ENCODE measurements at places on chromosomes 3 and 15.

GRCh38 chr3:169457807-169458697, 205.5 kb downstream of the MECOM start:
- no peak overlapping the region for H3K4me3 ChIP-seq
- DNase-seq: no peak
- H3K4me1 ChIP-seq: no peaks in the 10 kb centered on the region
- H3K27ac ChIP-seq: no peak overlapping the region
- no peaks in the 10 kb centered on the region for H3K27me3 ChIP-seq

GRCh38 chr3:194401868-194402329, 2.8 kb upstream of the GP5 start:
- no peak for DNase-seq
- peaks cover 21% of the 10 kb centered on the region for H3K27me3 ChIP-seq
- no peak overlapping the region for H3K4me3 ChIP-seq

GRCh38 chr3:180433152-180433551, 168.8 kb upstream of the TTC14 start:
- H3K27ac ChIP-seq: no peak overlapping the region
- no peaks in the 10 kb centered on the region for H3K4me1 ChIP-seq
- no peak for DNase-seq
- no peak overlapping the region for H3K4me3 ChIP-seq
- no peaks in the 10 kb centered on the region for H3K36me3 ChIP-seq

GRCh38 chr15:76342058-76342381, 5.4 kb downstream of the ISL2 start:
- peak overlapping the region; percentile 54 for H3K4me3 ChIP-seq
- H3K4me1 ChIP-seq: peaks cover 58% of the 10 kb centered on the region
- DNase-seq: no peak
- no peaks in the 10 kb centered on the region for H3K36me3 ChIP-seq
- H3K27ac ChIP-seq: no peak overlapping the region

- no peak for DNase-seq
- H3K36me3 ChIP-seq: peaks cover 65% of the 10 kb centered on the region
- H3K27me3 ChIP-seq: no peaks in the 10 kb centered on the region
- peak overlapping the region; percentile 55 for H3K27ac ChIP-seq
- H3K4me3 ChIP-seq: no peak overlapping the region
- peaks cover 56% of the 10 kb centered on the region for H3K4me1 ChIP-seq
Observed at GRCh38 chr3:4751502-4752101, 227.6 kb upstream of the BHLHE40 start.

DNA sequence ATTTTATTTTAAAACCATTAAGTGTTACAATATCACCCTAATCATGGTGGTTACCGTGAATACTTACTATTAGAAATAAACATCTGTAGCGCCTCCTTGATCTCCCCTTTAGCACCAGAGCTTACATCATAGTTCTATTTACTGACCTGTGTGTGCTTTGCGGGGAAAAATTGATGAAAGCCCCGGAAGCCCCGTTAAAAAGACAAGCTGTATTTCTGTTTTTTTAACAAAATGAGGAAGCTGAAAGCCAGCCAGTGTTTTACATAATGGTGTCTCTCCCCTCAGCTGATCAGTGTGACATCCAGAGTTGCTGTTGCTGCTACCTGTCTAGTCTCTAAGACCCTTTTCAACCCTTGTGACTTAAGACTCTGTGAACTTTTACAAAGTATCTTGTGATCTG, 100.8 kb downstream of the OPA1 start:
- H3K27ac ChIP-seq: no peak overlapping the region
- no peaks in the 10 kb centered on the region for H3K4me1 ChIP-seq
- H3K4me3 ChIP-seq: no peak overlapping the region

- no peak for DNase-seq
- H3K4me3 ChIP-seq: no peak overlapping the region
- H3K36me3 ChIP-seq: no peaks in the 10 kb centered on the region
- H3K27ac ChIP-seq: no peak overlapping the region
Observed at GRCh38 chr3:172687501-172687900, 23.4 kb downstream of the NCEH1 start.

DNA sequence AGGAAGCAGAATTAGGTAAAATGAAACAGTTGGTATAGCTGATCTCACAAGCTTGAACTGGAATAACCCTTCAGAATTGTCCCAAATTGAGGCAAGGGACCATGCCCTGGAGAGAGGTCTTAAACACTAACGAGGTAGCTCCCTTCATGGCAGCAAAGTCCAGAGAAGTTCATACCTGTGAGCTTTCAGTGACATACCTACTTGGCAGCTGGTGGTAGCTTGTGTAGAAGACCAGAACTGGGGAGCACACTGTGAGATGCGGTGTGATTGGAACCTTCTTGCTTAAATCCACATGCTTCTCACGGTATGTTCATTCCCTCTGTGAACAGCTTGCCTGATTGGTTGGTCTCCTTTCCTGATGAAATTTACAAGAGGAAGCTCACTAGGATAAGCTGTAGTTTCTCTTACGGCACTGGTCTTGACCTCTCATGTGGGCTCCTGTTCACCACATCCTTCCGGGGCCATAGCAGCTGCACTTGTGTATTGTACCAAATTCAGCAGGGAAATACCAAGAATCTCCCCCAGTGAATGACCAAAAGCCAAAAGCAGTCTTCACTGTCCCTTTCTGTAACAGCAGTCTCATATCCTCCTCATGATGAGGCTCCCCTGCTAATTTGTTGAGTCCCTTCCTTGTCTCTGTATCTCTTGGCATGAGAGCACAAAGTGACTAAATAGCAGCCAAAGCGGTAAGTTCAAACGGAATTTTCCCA, 483.7 kb upstream of the FRG2C start:
- no peak overlapping the region for H3K27ac ChIP-seq
- no peaks in the 10 kb centered on the region for H3K27me3 ChIP-seq
- DNase-seq: no peak
- no peaks in the 10 kb centered on the region for H3K4me1 ChIP-seq
- H3K4me3 ChIP-seq: no peak overlapping the region
- no peaks in the 10 kb centered on the region for H3K36me3 ChIP-seq

GRCh38 chr15:35627696-35628095, 81.7 kb upstream of the DPH6 start:
- H3K36me3 ChIP-seq: no peaks in the 10 kb centered on the region
- no peak for DNase-seq
- H3K27me3 ChIP-seq: peaks cover 28% of the 10 kb centered on the region
- no peaks in the 10 kb centered on the region for H3K4me1 ChIP-seq

DNA sequence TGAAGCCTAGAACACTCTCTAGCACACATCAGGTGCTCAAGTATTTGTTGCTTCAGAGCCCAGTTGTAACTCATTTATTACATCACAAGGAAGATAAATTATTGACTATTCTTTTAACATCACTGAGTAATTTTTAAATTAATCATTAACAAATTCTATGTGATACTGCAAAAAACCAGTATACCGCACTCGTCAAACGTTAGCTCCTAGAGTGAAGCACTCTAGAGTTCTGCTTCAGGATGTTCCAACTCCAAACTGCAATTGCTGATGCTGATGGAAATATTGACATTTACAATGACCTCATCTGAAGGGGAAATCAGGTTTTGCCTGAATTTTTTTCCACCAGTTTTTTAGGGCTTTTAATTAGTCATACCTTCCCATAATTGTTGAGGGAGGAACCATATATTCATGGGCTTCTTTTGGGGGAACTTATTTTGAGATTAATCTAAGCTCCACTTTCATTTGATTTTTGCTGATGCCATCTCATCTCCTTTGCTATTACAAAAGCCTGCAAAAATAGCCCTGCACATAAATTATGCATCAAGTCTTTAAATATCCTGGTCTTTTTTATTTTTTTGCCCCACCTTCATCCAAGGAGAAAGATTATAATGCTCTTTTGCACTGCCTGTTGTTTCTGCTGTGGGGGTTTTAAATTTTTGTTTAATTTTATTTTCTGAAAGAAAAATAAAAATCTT, 123.0 kb upstream of the STAC start:
- H3K4me3 ChIP-seq: no peak overlapping the region
- no peak overlapping the region for H3K27ac ChIP-seq

DNA sequence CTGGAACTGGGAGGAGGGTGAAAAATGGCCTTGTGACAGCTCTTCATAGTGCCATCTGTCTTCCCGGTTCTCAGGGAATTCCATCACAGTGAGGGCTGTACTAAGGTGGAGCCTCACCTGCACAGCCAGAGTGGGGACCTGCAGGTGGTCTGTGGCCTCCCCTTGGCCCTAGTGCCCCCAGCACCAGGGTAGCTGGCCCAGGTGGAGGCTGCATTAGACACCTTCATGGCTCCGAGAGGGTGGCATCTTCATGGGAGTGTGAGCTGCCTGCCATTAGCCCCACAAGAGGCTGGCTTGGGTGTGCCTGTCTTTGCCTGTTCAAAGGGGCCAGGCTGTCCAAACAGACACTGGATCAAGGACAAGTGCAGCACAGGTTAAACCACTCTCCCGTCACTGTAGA, 95.5 kb upstream of the PRR23E start:
- no peaks in the 10 kb centered on the region for H3K4me1 ChIP-seq
- H3K27me3 ChIP-seq: no peaks in the 10 kb centered on the region
- peak; percentile 15 for DNase-seq

DNA sequence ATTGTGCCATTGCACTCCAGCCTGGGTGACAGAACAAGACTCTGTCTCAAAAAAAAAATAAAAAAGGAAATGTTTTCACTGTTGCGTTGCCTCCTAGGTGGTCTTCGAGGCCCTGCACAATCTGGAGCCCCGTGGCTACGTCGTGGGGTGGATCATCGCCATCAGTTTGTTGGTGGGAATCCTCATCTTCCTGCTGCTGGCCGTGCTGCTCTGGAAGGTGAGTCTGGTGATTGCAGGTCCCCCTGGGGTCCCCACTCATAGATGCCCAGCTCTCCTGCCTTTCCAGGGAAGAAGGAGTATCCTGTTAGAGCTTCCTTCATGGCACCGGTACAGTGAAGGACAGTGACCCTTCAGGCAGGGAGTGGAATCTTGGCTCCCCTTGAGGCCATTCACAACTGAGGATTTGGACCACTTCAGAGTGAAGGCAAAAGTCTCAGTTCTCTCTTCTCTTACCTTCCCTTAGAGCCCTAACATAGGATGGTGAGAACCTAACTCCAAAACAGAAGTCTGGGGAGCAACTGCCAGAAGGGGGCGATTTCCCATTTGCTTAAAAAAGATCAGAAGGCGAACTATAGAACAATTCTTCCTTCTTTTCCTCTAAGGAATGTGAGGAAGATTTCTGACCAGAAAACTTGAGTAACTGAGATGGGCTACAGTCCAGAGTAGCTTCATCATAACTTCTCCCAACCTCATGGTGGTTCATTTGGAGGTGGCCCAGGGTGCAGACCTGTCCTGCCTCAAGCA, 57.8 kb upstream of the CTDSPL start:
- no peak overlapping the region for H3K4me3 ChIP-seq
- no peaks in the 10 kb centered on the region for H3K36me3 ChIP-seq
- no peak for DNase-seq
- H3K4me1 ChIP-seq: peaks cover 7% of the 10 kb centered on the region

DNA sequence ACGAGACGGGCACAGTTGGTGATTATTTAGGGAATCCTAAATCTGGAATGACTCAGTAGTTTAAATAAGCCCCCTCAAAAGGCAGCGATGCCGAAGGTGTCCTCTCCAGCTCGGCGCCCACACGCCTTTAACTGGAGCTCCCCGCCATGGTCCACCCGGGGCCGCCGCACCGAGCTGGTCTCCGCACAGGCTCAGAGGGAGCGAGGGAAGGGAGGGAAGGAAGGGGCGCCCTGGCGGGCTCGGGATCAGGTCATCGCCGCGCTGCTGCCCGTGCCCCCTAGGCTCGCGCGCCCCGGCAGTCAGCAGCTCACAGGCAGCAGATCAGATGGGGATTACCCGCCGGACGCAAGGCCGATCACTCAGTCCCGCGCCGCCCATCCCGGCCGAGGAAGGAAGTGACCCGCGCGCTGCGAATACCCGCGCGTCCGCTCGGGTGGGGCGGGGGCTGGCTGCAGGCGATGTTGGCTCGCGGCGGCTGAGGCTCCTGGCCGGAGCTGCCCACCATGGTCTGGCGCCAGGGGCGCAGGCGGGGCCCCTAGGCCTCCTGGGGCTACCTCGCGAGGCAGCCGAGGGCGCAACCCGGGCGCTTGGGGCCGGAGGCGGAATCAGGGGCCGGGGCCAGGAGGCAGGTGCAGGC, 318.0 kb downstream of the FGF12 start:
- no peaks in the 10 kb centered on the region for H3K36me3 ChIP-seq
- no peak overlapping the region for H3K4me3 ChIP-seq
- H3K27ac ChIP-seq: no peak overlapping the region
- DNase-seq: peak; percentile 28

GRCh38 chr3:29486096-29486495, 205.2 kb downstream of the RBMS3 start:
- H3K27me3 ChIP-seq: no peaks in the 10 kb centered on the region
- H3K4me1 ChIP-seq: no peaks in the 10 kb centered on the region
- DNase-seq: no peak
- H3K36me3 ChIP-seq: no peaks in the 10 kb centered on the region
- H3K27ac ChIP-seq: no peak overlapping the region
- H3K4me3 ChIP-seq: no peak overlapping the region

- H3K4me1 ChIP-seq: no peaks in the 10 kb centered on the region
- H3K27me3 ChIP-seq: no peaks in the 10 kb centered on the region
- H3K27ac ChIP-seq: no peak overlapping the region
Observed at GRCh38 chr3:28615071-28615470, 266.4 kb upstream of the AZI2 start.

DNA sequence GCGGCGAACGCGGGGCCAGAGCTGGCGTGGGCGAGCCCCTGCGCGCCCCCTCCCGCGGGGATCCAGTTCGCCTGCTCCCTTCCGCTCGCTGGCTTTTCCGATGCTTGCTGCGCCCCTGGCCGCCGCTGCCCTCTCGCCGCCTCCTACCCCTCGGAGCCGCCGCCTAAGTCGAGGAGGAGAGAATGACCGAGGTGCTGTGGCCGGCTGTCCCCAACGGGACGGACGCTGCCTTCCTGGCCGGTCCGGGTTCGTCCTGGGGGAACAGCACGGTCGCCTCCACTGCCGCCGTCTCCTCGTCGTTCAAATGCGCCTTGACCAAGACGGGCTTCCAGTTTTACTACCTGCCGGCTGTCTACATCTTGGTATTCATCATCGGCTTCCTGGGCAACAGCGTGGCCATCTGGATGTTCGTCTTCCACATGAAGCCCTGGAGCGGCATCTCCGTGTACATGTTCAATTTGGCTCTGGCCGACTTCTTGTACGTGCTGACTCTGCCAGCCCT, 721 bp downstream of the P2RY1 start:
- H3K4me1 ChIP-seq: peaks cover 17% of the 10 kb centered on the region
- peak; percentile 29 for DNase-seq
- peak overlapping the region; percentile 83 for H3K4me3 ChIP-seq
- no peak overlapping the region for H3K27ac ChIP-seq
- H3K36me3 ChIP-seq: no peaks in the 10 kb centered on the region

GRCh38 chr3:159902546-159903314, 85.9 kb upstream of the IL12A start:
- H3K36me3 ChIP-seq: no peaks in the 10 kb centered on the region
- peaks cover 8% of the 10 kb centered on the region for H3K27me3 ChIP-seq
- DNase-seq: no peak

Measured in activated T-cell treated with anti-CD3 and anti-CD28 coated beads, Interleukin-2, amount 50 U/mL, for 24 hours (primary cell).